Suppressor macrophage treated with lipopolysaccharide for 4 hours (primary cell): ENCODE measurements at places on chromosomes 3 and 15.

DNA sequence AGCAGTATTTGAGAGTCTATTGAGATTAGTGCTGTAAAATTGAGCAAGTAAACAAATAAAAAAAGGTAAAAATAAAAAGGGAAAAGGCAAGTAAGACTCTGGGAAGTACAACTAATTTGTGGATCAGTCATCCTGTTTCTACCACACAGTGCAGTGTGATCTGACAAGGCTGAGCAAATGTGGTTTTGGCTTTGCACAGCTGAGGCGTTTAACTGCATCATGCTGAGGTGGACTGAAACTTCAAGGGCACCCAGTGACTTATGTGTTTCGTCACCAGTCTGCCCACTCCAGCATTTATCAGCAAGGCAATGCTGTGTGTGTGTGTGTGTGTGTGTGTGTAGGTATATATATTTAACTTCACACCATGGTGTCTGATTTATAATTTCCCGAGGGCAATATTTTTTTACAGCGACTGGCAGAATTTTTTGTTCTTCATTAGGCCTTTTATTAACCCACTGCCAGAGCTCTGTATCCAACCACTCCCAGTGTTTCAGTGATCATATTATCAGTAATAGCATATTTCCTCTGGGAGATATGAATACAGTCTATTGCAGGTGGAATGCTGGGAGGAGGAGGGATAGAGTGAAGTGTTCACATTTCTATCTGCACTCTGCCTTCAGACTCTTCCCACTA, 131.5 kb upstream of the SATB1 start:
- peak; percentile 92 for DNase-seq

- peak; percentile 42 for DNase-seq
Observed at GRCh38 chr3:179652447-179653095, at the start of gene USP13. Gene USP13, plus strand, starts transcription at chr3:179653040. Its CDS starts 186 bp downstream, at chr3:179653226.

DNA sequence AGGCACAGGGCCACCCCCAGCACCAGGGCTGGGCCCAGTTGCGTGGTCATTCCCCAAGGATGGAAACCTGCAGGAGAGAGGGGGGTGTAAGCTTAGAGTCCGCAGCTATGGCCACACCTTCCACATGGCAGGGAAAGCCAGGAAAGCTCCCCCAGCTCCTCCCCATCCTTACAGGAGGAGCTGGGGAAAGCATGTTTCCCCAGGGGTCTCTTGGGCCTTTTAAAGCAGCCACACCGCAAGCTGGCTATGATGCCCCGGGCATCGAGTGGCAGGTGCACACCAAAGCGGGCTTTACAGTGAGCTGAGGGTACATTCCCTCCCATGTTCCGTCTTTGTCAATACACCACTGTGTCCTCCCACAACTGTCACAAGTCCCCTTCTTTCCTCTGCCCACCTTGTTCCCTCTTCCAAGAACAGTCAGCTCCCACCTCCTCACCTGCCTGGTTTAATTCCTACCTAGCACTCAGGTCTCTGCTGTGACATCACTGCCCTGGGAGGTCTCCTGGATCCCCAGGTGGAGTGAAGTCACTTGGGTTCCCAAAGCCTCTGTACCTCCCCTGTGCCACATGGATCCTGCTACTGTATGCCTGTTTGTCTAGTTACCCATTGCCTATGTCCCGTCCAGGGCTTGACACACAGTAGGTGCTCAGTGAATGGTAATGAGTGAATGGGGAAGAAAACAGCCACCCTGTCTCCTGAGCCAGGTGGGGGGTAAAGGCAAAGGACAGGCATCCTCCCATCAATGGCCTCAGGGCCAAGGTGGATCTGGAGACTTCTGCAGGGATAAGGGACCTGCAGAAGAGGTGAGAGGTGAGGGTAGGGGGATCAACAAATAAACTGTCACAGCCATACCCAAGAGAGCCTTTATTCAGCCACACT, 3.4 kb downstream of the HYAL3 start:
- DNase-seq, result no peak

GRCh38 chr3:15284121-15284889, 48.1 kb downstream of the SH3BP5 start:
- no peak for DNase-seq

GRCh38 chr3:197830308-197830966, 39.4 kb downstream of the LRCH3 start:
- DNase-seq, result no peak

DNA sequence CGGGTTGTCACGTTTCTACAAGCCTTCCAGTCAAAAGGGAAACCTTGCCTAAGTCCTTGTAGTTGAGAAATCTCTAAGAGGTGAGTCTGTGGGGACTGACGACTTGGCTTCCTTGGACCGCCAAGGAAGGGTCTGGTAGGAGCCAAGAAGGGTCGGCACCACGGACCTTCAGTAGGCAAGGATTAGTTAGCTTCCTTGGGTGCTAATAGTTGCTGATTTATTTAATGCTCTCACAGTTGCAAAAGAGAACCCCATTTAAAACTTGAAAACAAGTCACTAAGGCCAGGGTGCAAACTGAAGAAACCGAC, 361 bp upstream of the LCMT2 start:
- DNase-seq, result no peak

- DNase-seq, result peak; percentile 93
Observed at GRCh38 chr3:113051302-113051711, 60.5 kb downstream of the GTPBP8 start.

DNA sequence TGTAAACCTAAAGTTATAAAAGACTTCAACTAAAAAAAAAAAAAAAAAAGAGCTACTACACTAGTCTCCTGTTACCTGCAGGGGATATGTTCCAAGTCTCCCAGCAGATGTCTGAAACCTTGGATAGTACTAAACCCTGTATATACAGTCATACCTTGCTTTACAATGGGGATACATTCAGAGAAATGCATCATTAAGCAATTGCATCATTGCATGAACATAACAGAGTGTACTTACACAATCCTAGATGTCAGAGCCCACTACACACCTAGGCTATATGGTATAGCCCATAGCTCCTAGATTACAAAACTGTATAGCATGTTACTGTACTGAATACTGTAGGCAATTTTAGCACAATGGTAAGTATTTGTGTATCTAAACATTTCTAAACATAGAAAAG, 119.1 kb downstream of the GMPS start:
- no peak for DNase-seq

DNA sequence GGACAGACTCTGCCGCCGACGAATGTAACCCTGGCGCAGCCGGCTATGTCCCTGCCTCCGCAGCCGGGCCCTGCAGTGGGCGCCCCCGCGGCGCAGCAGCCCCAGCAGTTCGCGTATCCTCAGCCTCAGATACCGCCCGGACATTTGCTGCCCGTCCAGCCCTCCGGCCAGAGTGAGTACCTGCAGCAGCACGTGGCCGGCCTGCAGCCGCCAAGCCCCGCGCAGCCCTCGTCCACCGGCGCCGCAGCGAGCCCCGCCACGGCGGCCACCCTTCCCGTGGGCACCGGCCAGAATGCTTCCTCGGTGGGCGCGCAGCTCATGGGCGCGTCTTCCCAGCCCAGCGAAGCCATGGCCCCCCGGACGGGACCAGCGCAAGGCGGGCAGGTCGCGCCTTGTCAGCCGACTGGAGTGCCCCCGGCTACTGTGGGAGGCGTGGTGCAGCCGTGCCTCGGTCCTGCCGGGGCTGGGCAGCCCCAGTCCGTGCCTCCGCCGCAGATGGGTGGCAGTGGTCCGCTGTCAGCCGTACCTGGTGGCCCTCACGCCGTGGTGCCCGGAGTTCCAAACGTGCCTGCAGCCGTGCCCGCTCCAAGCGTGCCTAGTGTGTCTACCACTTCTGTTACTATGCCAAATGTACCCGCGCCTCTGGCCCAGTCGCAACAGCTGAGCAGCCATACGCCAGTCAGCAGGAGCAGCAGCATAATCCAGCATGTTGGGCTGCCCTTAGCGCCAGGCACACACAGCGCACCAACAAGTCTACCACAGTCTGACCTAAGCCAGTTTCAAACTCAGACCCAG, 2.4 kb downstream of the TSC22D2 start:
- DNase-seq, result peak; percentile 39

GRCh38 chr15:32957219-32957618, 237.3 kb downstream of the FMN1 start:
- DNase-seq, result no peak

- no peak for DNase-seq
Observed at GRCh38 chr15:38164061-38164460, 88.6 kb upstream of the SPRED1 start.

GRCh38 chr3:150521463-150521862, 24.8 kb downstream of the SERP1 start:
- no peak for DNase-seq

- no peak for DNase-seq
Observed at GRCh38 chr3:136644212-136644611, 108.0 kb downstream of the STAG1 start.

DNA sequence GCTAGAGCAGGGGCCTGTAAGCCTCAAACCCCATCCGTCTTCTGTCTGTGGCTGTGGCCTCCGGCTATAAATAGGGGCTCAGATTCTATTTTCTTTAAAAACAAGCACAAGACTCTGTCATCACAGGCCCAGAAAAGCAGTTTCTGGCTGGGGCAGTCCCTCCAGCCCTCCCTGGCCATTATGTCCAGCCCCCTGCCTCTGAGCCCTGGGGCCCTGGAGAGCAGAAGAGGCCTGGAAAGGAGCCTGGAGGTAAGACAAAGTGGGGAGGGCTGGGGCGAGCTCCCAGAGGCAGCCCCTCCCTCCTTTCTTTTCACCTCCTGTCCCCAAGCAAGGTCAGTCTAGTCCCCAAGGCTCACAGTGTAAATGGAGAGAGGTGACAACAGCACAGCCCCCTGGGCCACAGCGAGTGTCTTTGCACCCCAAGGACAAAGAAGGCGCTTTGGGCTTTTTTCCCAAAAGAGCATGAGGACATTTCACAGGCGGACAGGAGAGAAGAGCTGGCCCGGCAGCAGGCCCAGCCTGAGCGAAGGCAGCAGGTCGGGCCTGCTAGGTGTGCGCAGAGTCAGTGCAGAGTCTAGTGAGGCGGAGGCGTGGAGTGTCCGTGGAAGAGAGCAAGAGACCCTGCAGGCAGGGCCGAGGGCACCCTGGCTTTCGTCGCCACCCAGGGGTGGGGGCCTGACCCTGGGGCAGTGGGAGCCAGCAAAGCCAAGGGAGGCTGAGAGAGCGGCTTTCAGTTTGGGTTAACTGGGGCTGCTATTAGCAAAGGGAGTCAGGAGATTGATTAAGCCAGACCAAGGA, 188.3 kb downstream of the TBC1D2B start:
- no peak for DNase-seq

- DNase-seq, result no peak
Observed at GRCh38 chr15:99113547-99114271, 8.8 kb downstream of the SYNM start.

DNA sequence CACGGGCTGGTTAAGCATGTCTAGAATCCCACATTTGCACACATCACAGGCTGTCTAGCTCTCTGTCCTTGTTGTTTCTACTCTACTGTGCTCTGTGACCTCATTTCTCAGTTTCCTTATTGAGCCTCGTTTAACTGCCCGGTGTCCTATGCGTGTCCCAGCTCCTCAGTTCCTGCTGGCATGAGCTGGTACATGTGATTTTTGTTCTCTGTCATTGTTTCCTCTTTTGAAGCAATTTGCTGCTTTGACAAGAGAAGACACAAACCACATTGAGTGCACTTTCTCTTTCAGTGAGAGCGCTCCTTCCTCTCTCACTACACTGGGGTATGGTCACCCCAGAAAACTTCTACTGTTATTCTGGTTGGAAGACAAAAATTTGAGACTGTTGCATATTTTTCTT, 563.5 kb downstream of the PDCD6IP start:
- DNase-seq, result peak; percentile 92
